ENCODE measurements at places on chromosomes 11 and 22.

DNA sequence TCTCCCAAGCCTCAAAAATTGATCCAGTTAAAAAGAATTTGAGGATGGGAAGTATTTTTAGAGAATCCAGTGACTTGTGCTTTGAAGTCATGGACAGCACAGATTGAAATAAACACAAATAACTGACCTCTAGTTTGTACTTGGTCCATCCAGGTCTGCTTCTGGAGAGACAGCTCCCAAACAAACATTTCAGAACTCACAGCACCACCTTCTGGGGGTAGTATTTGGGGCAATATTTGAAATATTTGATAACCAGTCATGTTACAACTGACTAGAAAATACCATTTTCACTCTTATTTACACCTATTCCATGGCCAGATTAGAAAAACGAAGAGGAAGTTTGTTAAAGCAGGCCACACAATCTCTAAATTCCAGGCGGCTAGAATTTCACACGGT is 56.2 kb downstream of the CTSC start:
- DNase-seq: no peak

DNA sequence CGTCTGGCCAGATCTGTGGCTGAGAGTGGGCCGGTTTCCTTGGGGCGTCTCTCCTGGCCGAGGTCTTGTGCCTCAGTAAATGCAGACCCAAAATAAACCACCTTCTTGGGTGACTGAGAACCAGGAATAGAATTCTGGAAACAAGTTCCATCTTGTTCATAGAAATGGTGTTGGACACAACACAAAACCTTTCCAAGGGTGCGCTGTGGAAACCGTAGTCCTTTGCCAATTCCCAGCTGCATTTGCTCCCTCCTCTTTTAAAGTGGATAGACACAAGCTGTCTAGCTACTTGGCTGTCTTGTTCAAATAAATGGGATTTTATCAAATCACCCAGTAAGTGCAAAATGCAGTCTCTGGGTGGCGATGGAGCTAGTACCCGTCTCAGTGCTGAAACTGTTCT is 300.2 kb downstream of the SHANK2 start:
- no peak for DNase-seq

DNA sequence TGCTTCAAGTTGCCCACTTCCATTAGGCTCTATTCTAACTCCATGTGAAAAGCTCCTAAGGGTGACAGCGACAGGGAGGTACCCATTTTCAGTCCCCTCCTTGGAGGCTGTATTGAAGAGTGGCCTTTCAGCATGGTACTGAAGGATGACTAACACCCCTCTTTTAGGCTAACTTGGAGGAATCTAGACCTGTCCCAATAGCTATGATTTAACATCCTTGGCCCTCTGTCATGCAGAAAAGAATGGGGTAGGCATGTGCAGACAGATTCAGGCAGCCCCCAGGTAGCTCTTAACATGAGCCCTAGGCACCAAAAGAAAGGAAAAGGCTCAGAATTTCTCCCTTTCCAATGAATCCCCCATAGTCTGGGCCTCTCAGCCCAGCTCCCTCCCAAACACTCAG is 89.3 kb upstream of the AMOTL1 start:
- no peak for DNase-seq

DNA sequence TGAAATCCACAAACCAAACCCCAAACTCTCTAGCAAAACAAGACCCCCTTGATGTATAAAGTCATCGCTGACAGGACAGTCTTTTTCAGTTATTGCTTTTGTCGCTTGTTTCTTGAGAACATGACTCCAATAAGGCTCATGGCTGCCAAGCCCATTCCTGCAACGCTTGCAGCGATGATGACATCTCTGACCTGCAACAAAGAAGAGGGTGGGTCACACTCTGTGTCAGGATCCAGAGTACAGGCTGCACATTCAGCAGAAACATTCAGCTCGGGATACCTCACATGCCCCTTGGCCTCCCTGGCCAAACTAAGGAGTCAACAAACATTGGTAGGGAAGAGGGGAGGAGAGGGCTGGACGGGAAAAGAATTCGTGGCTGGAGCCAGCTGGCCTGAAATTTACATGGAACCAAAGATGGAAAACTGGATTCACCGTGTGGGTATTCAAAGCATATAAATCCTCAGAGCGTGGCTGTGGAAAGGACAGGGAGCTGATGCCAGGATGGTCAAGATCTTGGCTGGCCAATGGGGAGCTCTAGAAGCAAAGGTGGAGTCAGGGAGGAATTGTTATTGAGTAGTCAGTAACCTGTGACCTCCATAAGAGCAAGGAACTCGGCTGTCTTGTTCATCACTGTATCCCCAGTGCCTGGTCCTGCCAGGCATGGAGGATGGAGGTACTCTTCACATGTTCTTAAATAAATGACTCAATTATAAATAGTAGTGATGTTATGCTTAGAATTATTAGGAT is 11.8 kb upstream of the PLAAT2 start:
- DNase-seq: no peak

DNA sequence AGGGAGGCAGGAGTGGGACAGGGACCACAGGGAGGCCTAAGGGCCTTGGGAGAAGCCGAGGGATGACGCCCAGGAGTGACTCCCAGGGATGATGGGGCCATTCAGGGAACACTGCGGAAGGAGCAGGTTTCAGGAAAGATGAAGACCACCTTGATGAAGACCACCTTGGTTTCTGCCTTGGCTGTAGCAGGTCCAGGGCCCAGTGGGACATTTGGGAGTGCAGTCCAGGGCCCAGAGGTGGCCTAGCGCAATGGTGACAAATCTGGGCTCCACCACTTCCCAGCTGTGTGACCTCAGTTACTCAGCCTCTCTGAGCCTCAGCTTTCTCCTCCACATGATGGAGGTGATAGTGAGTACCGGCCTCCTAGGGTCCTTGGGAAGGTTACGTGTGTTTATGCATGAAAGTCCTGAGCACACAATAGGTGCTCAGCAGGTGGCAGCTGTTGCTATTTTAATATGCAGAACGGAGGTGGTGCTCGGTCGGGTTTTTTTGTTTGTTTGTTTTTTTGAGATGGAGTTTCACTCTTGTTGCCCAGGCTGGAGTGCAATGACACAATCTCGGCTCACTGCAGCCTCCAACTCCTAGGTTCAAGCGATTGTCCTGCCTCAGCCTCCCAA is 770 bp downstream of the TSGA10IP start:
- DNase-seq: no peak

DNA sequence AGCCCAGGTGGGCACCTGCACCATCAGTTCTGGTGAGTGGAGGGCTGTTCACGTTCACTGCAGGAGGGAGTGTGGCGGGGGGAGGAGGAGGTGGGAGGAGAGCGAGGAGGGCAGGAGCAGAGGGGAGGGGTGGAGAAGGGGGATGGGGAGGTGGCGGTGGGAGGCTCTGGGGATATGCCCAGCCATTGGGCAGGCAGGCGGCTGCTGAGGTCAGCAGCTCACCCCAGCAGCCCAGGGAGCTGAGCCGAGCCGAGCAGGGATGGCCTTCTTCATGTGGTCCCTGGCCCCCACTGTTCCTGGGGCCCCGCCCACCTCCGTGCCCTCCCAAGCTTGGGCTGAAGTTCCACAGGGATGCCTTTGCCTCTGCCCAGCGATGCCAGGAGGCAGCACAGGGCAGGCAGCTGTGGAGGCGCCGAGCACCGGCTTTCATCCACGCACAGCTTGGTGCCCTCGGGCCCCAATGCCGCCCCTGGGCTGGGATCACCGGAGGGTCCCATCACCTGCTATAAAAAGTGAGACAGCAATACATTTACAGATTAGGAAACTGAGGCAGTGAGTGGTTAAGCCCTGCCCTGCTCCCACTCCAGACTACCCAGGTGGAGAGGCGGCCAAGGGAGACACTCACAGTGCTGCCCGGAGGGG is 21.6 kb downstream of the RTN4R start:
- DNase-seq: no peak

- no peak for DNase-seq
Measured at GRCh38 chr11:40170078-40170477, 1289.4 kb downstream of the LRRC4C start.

- DNase-seq: no peak
Measured at GRCh38 chr22:36528341-36528740, 625 bp downstream of the EIF3D start.

DNA sequence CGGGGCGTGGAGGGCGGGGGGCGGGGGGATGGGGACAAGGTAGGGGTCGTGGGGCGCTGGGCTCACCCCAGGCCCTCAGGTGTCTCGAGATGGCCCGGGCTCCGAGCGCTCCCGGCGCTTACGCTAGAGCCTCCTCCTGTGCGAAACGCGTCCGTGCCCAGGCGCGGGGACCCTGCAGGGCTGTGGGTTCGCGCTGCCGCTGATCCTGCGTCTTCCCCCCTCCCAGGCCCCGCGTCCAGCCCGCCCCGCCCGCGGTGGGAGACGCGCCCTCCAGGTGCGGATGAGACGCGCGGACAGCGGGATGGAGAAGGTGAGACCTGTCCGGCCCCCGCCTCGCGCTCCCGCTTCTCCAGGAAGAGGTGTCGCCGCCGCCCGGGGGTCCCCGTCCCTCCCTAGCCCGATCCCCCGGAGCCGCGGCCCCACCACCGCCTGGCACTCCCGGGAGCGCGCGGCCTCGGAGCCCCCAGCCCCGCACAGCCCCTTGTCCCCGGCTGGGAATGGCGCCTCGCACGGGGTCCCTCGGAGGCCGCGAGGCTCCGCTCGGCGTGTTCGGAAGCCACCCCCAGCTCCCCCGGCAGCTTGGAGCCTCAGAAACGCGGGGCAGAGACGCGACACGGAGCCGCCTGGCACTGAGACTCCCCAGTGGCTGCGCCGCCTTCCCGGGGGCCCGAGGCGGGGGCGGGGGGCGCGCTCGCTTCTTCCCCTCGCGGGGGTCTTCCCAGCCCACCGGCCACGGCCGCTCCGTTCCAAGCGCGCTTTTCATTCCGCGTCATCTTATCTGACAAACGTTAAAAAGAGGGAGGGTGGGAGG is 27.6 kb upstream of the TOLLIP start:
- no peak for DNase-seq

DNA sequence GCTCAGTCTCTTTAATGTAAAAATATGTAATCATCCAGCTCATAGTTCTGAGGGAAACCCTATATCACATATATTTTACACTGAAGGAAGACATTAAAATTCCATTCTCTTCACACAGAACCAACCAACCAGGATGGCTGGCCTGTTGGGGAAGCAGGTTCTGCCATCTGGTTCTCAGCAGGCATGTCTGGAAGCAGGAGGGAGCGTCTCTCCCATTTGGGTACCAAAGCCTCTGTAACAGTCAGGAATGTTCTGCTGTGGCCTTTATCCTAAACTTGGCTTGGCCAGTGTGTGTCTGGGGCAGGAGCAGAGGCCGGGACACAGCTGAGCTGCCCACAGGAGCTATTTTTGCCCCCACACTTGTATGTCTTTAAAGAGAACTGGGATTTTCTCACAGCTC is 29.2 kb downstream of the SGSM3 start:
- no peak for DNase-seq

DNA sequence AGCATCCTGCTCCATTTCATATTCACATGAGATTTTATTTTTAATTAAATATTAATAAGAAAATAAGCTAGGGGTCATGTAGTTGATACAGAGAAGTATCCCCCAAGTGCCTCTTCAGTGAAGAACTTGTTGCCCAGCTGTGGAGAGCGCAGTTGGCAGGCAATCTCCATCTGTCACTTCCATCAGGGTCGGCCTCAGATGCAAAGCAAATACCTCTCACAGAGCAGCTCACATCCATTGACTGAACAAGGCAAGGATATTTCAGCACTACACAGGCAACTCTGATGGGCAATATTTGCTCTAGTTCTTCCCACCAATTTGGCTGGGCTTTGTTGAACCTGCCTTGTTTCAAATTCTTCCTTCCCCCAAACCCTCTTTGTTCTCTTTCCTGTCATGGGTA is 129.4 kb downstream of the NOX4 start:
- no peak for DNase-seq

DNA sequence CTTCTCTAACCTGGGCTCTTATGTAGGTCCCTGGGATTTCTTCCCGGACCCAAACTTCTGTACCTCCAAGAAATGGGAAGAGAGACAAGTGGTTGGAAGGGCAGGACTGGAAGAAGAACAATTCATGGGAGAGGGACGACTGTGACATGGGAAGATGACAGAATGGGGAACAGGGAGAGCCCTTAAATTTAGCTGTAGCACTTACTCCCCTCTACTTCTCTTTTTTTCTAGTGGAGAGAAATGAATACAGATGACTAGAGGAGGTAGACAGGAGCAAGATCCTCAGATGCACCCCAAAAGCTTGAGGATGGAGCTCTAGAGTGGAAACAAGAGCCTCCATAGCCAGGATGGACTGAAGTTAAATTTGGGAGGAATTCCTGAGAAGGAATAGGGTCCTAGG is 2.3 kb downstream of the RHOG start:
- DNase-seq: no peak

- DNase-seq: no peak
Measured at GRCh38 chr22:47727641-47728040, 965.2 kb downstream of the TBC1D22A start.

- DNase-seq: no peak
Measured at GRCh38 chr11:126152586-126152985, 58.9 kb downstream of the RPUSD4 start.

- peak; percentile 15 for DNase-seq
Measured at GRCh38 chr11:29318134-29318845, 698.5 kb downstream of the KCNA4 start.

DNA sequence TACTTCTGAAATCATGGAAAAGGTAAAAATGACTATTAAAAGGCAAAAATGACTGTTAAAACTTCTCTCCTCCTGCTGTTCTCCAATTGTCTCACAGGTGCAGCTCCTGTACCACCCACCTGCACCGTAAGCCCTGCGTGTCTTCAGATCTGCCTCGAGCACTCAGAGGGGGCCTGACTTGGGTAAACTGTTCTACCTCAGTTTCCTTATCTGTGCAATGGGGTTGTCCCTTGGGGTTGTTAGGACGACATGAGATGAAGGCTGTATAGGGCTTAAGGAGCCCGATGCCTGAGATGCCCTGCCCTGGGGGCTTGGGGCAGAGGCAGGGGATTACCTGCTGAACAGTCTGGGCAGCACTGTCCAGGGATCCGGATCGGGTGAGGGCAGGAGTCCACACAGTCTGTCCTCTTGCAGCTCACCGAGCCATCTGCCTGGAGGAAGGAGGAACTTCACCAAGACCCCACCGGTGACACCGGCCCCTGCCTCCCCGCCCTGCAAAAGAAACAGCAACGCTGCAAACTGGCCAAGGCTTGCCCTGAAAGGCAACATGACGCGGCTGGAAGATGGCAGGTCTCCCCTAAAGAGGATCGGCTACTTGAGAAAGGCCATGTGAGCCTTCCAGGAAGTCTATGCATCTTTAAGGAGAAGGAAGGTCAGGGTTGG is 26.4 kb downstream of the VWCE start:
- DNase-seq: no peak

GRCh38 chr11:94705891-94706615 is 62.1 kb upstream of the AMOTL1 start:
- peak; percentile 16 for DNase-seq

- no peak for DNase-seq
Measured at GRCh38 chr11:37533830-37534229, 935.8 kb upstream of the RAG2 start.

DNA sequence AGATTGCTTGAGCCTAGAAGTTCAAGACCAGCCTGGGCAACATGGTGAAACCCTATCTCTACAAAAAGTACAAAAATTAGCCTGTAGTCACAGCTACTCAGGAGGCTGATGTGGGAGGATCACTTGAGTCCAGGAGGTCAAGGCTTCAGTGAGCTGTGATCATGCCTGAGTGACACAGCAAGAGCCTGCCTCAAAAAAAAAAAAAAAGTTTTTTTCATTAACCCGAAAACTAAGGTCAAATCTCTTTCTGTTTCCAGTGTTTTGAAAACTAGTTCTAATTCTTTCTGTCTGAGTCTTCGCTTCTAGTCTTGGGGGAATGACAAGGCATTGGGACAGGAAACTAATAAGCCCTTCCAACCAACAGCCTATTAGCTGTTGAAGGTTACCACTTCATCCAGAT is 57.6 kb downstream of the LIF start:
- no peak for DNase-seq

All from GM04504 (cell line).